Progenitor cell of endocrine pancreas (in vitro differentiated cells): ENCODE measurements at places on chromosomes 7 and 10.
A peak's percentile ranks its signal among the peaks of the same experiment; 100 is the strongest.

DNA sequence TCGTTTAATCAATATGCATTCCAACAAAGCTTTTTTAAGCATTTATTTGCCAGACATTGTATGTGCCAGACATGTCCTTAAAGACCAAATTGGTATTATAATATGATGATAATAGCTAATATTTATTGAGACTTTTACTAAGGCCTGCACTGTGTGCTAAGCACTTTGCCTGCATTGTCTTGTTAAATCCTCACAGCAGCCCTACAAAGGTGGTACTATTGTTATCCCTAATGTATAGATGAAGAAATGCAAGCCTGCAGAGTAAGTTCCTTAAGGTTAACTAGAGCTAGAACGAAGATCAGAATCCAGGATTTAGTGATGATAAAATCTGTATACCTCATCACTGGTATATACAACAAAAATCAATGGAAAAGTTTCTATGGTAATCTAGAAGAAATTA, 5.3 kb upstream of the CAPZA2 start:
- H3K4me1 ChIP-seq, result peaks cover 1% of the 10 kb centered on the region
- H3K27me3 ChIP-seq, result peaks cover 9% of the 10 kb centered on the region

DNA sequence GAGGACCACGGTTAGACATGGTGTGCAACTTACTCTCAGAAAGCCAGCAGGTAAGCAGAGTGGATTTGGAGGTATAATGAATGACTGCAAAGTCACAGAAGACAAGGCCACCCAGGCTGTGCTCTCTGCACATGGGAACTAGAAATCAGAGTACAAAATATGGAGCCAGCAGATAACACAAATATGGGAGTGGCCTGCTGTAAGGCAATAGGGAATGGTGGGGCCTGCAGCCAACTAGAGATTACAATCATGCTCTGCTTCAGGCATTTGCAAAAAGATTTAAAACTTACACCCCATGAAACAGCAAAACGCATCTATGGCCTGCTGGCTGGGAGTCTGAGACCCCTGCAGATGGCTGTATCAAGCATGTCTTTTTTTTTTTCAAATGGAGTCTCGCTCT, 47.0 kb downstream of the RGS10 start:
- H3K4me1 ChIP-seq, result peaks cover 18% of the 10 kb centered on the region
- H3K27ac ChIP-seq, result no peak overlapping the region
- H3K4me3 ChIP-seq, result no peak overlapping the region
- H3K36me3 ChIP-seq, result no peaks in the 10 kb centered on the region
- H3K27me3 ChIP-seq, result no peaks in the 10 kb centered on the region

- no peaks in the 10 kb centered on the region for H3K27me3 ChIP-seq
- H3K4me3 ChIP-seq, result no peak overlapping the region
- H3K36me3 ChIP-seq, result no peaks in the 10 kb centered on the region
- H3K4me1 ChIP-seq, result peaks cover 14% of the 10 kb centered on the region
- no peak for DNase-seq
These were observed 42.3 kb upstream of the SGCE start for GRCh38 chr7:94698275-94698674.

DNA sequence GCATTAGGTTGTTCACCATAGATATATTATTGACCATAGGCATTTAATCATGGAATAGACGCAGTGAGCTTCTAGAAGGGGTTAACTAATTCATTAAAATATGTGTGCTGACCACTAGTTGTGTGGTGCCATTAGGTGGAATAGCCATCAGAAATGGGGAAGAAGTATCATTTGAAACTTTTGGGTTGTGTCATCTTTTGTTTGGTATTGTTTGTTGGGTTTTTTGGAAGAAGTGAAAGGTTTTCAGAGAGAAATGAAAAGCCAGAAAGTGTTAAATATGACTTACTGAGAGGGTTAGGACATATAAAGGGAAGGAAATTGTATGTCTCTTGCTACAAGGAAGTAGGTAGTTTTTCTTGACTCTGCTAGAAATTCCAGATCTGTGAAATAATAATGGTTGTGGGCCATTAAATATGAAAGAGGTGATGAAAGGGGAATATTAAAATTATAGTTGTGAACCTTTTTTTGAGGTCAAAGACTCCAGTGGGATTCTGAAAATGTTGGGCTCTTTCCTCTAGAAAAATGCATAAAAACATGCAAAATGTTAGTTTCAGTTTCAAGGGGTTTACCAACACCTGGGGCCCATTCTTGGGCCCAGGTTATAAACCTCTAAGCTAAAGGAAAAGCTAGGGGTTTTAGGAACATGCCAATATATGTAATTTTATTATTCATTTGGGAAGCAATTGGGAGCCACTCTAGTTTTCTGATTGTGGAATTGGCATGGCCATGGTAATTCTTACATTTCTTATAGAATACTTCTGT, 348.5 kb downstream of the BBS9 start:
- H3K4me3 ChIP-seq, result no peak overlapping the region
- no peak for DNase-seq
- H3K27ac ChIP-seq, result no peak overlapping the region
- no peaks in the 10 kb centered on the region for H3K36me3 ChIP-seq

GRCh38 chr10:11147722-11148121, 130.1 kb downstream of the CELF2 start:
- H3K27ac ChIP-seq, result no peak overlapping the region
- H3K36me3 ChIP-seq, result no peaks in the 10 kb centered on the region
- no peak for DNase-seq
- H3K4me1 ChIP-seq, result peaks cover 32% of the 10 kb centered on the region

- no peak overlapping the region for H3K4me3 ChIP-seq
- H3K27ac ChIP-seq, result peak overlapping the region; percentile 79
- no peaks in the 10 kb centered on the region for H3K27me3 ChIP-seq
- peaks cover 22% of the 10 kb centered on the region for H3K36me3 ChIP-seq
- no peak for DNase-seq
These were observed 151.5 kb upstream of the AOAH start for GRCh38 chr7:36875794-36876193.

DNA sequence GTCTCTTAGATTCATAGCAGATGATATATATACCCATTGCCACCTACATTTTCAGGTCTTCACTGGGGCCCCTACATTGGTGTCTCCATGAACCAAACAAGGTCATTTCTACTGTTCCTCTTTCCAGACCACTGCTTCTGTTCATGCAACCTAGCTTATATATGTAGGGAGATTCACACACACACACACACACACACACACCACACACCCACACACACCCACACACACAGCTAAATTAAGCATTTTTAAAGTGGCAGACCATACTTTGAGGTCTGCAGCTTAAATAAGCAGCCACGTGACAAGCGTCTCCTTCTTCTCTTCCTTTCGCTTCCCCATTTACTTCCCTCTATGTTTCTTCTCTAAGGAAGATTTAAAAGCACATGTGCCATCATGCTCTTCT, 70.0 kb upstream of the CC2D2B start:
- no peaks in the 10 kb centered on the region for H3K36me3 ChIP-seq
- DNase-seq, result no peak
- H3K27me3 ChIP-seq, result peaks cover under 1% of the 10 kb centered on the region
- H3K4me1 ChIP-seq, result peaks cover 8% of the 10 kb centered on the region

DNA sequence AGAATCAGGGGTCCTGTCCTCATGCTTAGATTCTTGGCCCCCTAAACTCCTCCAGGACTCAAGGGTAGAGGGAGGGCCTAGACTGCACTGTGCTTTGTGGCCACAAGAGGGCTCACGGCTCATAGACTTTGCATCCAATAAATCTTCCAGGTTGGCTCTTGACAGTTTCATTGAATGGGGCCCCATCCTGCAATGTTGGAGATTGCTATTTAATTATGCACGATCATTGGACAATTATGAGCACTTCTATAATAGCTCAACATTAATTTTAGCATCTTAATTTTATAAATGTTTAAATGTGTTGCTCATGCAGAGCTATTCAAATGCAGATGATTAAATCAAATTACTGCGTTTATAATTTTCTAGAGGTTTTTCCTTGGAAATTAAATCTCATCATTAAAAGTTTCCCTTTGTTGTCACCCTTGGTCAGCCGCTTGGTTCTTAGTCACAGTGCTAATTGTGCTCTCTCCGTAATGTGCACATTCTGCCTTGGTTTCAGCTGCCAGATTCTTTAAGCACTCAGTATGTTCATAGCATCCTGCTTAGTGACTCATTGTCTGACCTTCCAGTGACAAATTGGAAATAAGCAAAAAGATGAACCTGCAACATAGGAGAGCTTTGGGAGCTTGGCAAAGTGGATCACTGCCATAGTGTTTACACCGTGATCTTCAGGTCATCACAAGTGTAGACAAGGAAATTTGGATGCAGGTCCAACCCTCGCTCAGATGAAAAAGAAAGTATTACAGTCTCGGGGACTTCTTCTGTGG, 33.4 kb upstream of the PLPP4 start:
- no peak overlapping the region for H3K27ac ChIP-seq
- peaks cover 25% of the 10 kb centered on the region for H3K27me3 ChIP-seq
- no peak overlapping the region for H3K4me3 ChIP-seq

DNA sequence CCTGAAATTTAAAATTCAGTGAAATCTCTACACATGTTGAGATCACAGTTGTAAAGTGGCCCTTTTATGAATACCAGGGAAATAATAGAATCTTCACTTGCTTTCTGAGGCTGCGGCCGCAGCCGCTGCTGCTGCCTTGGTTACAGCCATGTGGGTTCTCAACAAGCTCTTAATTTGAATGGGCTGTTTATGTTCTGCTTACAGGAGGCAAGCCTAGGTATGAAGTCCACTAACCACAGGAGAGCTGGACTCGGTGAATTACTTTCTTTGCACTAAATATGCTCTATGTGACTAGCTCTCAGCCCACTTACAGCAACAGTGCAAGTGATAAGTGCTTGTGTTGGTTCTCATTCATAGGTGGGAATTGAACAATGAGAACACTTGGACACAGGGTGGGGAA, 410.8 kb downstream of the SFMBT2 start:
- DNase-seq, result no peak
- H3K27me3 ChIP-seq, result peaks cover 6% of the 10 kb centered on the region
- no peak overlapping the region for H3K4me3 ChIP-seq
- no peak overlapping the region for H3K27ac ChIP-seq

- DNase-seq, result no peak
- H3K4me1 ChIP-seq, result peaks cover 5% of the 10 kb centered on the region
- H3K36me3 ChIP-seq, result no peaks in the 10 kb centered on the region
- H3K27ac ChIP-seq, result no peak overlapping the region
These were observed 428.9 kb downstream of the PCDH15 start for GRCh38 chr10:54372179-54372578.

DNA sequence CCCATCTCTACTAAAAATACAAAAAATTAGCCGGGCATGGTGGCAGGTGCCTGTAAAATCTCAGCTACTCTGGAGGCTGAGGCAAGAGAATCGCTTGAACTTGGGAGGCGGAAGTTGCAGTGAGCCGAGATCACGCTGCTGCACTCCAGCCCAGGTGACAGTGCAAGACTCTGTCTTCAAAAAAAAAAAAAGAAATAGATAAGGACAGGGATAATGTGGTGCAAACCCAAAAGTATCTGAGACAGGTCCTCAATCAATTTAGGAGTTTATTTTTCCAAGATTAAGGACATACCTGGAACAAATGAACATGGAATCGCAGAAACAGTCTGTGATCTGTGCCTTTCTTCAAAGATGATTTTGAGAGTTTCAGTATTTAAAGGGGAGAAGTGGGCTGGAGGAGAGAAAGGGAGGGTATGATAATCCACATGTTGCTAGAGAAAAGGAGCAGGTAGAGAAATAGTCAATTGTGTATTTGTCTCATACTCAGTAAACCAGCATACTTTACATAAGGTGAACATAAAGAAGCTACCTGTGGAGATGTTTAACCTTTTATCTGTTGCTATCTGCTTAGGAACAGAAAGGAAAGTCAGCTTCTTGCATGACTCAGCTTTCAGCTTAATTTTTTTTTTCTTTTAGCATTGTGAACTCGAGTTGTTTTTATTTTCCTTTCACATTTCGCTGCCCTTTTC, 4.9 kb upstream of the MTPN start:
- H3K4me1 ChIP-seq, result peaks cover 5% of the 10 kb centered on the region
- H3K27me3 ChIP-seq, result no peaks in the 10 kb centered on the region
- no peak overlapping the region for H3K4me3 ChIP-seq
- H3K36me3 ChIP-seq, result no peaks in the 10 kb centered on the region
- no peak for DNase-seq

- H3K27ac ChIP-seq, result no peak overlapping the region
- no peak overlapping the region for H3K4me3 ChIP-seq
- no peaks in the 10 kb centered on the region for H3K36me3 ChIP-seq
- H3K4me1 ChIP-seq, result peaks cover 4% of the 10 kb centered on the region
- no peak for DNase-seq
These were observed 31.9 kb downstream of the FAM107B start for GRCh38 chr10:14742815-14743214.

GRCh38 chr7:151272877-151273276, 24.4 kb upstream of the SMARCD3 start:
- peaks cover 2% of the 10 kb centered on the region for H3K4me1 ChIP-seq
- H3K36me3 ChIP-seq, result no peaks in the 10 kb centered on the region
- no peak overlapping the region for H3K4me3 ChIP-seq
- H3K27ac ChIP-seq, result no peak overlapping the region

DNA sequence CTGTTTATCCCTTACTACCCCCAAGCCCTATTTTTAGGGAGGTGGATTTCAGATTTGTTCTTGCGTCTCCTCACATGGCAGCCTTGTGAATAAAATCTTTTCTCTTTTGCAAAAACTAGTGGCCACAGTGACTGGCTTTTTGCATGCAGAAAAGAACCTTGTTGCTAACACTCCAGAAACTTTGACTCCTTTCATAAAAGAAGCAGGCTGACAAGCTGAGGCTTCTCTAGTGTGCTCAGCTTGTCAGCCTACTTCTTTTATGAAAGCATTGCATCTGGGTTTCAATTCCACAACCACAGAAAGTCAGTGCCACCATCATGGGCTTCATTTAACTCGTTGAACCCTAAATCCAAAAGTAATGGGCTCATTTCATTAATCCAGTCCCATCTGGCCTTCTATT, 761.0 kb upstream of the COBL start:
- no peak for DNase-seq
- H3K36me3 ChIP-seq, result no peaks in the 10 kb centered on the region
- H3K4me1 ChIP-seq, result peaks cover 28% of the 10 kb centered on the region
- H3K4me3 ChIP-seq, result no peak overlapping the region
- peak overlapping the region; percentile 27 for H3K27ac ChIP-seq

DNA sequence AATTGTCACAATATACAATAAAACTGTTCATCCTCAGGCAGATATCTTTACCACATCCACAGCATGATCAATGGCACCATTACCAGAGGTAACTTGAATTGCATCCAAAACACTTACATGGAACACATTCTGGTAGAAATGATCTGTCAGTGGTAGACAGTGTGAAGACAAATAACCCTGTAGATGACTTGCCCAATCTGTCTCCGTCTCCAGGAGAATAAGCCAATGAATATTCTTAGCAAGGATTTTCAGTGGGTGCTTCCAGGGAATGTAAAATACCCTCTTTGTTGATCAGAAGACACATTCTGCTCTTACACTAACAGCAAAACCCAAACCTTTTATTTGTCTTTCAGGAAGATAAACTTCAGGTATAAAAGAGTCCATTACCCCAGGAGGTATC, 43.8 kb downstream of the VWC2 start:
- H3K4me3 ChIP-seq, result no peak overlapping the region
- H3K27me3 ChIP-seq, result no peaks in the 10 kb centered on the region
- H3K27ac ChIP-seq, result no peak overlapping the region
- H3K36me3 ChIP-seq, result no peaks in the 10 kb centered on the region
- no peak for DNase-seq

GRCh38 chr10:4057725-4058513, 272.9 kb upstream of the KLF6 start:
- H3K36me3 ChIP-seq, result no peaks in the 10 kb centered on the region
- no peak overlapping the region for H3K4me3 ChIP-seq
- no peaks in the 10 kb centered on the region for H3K4me1 ChIP-seq

GRCh38 chr10:103724771-103725170, 130.6 kb downstream of the SH3PXD2A start:
- no peak for DNase-seq
- peaks cover 20% of the 10 kb centered on the region for H3K36me3 ChIP-seq
- H3K4me1 ChIP-seq, result peaks cover 8% of the 10 kb centered on the region
- H3K27me3 ChIP-seq, result no peaks in the 10 kb centered on the region
- no peak overlapping the region for H3K4me3 ChIP-seq

- H3K27me3 ChIP-seq, result peaks cover 8% of the 10 kb centered on the region
- no peak overlapping the region for H3K27ac ChIP-seq
- no peak overlapping the region for H3K4me3 ChIP-seq
- no peaks in the 10 kb centered on the region for H3K36me3 ChIP-seq
These were observed 12.6 kb upstream of the NPFFR1 start for GRCh38 chr10:70296406-70296899.
